ENCODE measurements at places on chromosomes 6 and 20.
A peak's percentile ranks its signal among the peaks of the same experiment; 100 is the strongest.

GRCh38 chr6:122568797-122569221 is 41.4 kb upstream of the PKIB start:
- DNase-seq, result no peak

GRCh38 chr6:19268117-19268516 is 569.1 kb upstream of the ID4 start:
- DNase-seq, result no peak

- DNase-seq, result peak; percentile 80
Measured at GRCh38 chr6:166977621-166978525, 21.3 kb upstream of the CEP43 start.

- no peak for DNase-seq
Measured at GRCh38 chr20:3390759-3391425, 16.6 kb downstream of the DNAAF9 start.

GRCh38 chr6:120200853-120201252 is 851.3 kb upstream of the MAN1A1 start:
- DNase-seq, result no peak

DNA sequence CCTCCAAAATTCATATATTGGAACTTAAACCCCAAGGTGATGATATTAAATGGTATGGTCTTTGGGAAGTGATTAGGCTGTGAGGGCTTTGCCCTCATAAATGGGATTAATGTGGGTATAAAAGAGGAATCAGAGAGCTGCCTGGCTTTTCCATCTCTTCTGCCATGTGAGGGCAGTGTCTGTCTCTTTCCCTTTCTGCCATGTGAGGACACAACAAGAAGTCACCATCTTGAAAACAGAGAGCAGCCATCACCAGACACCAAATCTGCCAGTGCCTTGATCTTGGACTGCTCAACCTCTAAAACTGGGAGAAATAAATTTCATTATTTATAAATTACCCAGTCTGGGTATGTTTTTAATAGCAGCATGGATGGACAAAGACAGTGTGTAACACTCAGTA is 263.0 kb downstream of the PAX1 start:
- no peak for DNase-seq

GRCh38 chr6:106051226-106051625 is 34.9 kb upstream of the PRDM1 start:
- no peak for DNase-seq

DNA sequence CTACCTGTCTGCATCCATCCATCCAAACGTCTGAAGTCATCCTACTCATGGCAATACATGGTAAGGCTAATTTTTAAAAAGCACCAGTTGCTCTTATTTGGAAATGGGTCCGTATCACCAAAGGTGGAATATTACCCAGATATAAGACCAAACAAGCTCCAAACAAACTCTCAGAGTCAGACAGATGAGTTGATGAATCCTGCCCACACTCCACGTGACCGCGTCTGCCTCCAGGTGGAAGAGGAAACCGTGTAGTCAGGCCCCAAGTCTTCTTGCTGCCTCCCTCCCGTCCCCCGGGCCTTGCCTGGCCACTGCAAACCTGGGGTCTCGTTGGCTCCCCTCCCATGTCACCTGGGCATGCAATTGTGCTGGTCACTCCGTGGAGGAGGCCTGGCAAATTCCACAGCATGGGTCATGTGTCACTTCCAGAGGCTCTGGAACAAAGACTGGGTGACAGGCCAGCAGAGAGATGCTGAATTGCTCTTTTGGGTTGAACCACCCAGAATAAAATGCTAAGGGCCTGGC is 31.8 kb downstream of the CTCFL start:
- DNase-seq, result no peak

GRCh38 chr6:24227556-24227955 is 101.5 kb downstream of the NRSN1 start:
- no peak for DNase-seq

- no peak for DNase-seq
Measured at GRCh38 chr20:10626896-10627295, 46.9 kb downstream of the JAG1 start.

DNA sequence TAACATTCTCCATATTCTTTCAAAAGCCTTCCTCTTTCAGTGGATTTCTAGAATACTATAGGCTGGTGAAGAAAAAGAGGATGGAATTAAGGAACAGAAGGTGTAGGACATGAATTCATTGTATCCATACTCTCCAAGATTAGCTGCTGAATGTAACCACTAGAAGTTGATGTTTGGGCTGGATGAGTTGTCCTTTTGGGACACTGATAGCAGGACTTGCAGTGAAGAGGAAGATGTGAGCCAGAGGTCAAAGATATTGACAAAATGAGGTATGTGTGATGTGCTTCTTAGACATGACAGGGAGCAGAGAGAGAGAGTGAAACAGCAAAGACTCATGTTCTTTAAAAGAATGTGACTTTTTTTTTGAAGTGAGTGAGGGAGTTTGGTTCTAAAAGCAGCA is 134.3 kb upstream of the MAN1A1 start:
- DNase-seq, result peak; percentile 31

DNA sequence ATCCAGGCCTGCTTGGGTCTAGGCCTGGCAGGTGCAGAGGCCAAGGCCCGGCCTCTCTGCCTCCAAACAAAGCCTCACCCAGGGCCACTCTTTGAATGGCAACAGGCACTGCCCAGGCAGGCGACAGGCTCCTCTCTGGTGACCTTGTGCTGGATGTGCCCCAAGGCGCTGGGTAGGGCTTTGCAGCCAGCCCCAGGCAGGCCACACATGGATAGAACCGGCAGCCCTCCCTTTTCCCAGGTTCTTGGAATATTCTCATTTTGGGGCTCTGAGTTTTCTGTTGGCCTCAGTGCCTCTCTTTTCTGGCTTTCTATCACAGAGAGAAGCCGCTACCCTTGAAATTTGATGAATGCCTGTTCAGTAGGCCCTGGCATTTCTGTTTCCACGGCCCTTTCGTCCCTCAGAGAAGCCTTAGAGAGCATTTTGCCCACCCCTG is 18.9 kb downstream of the PKIG start:
- no peak for DNase-seq

- DNase-seq, result no peak
Measured at GRCh38 chr6:50868466-50868865, 49.8 kb downstream of the TFAP2B start.

- no peak for DNase-seq
Measured at GRCh38 chr20:34199183-34199582, 42.0 kb upstream of the ASIP start.

DNA sequence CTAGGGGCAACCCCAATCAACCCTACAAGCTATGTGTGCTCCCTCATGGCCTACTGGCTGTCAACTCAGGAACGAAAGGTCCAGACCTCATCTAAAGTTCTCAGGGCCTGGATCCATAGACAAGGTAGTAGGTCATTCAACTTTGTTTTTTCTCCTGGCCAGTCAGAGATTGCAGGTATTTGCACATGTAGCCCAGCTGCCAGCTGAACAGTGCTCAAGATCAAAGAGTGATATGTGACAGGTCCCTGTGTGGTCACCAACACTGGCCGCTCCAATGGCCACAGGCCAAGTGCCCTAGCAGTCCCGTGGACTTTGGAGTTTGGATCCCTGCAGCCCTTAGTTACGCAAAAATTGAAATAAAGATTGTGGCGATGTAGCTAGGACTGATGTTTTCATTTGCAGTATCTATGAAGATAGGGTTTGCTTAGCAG is 60.6 kb upstream of the ATXN1 start:
- DNase-seq, result no peak

GRCh38 chr6:37686111-37686510 is 11.6 kb downstream of the MDGA1 start:
- DNase-seq, result no peak

DNA sequence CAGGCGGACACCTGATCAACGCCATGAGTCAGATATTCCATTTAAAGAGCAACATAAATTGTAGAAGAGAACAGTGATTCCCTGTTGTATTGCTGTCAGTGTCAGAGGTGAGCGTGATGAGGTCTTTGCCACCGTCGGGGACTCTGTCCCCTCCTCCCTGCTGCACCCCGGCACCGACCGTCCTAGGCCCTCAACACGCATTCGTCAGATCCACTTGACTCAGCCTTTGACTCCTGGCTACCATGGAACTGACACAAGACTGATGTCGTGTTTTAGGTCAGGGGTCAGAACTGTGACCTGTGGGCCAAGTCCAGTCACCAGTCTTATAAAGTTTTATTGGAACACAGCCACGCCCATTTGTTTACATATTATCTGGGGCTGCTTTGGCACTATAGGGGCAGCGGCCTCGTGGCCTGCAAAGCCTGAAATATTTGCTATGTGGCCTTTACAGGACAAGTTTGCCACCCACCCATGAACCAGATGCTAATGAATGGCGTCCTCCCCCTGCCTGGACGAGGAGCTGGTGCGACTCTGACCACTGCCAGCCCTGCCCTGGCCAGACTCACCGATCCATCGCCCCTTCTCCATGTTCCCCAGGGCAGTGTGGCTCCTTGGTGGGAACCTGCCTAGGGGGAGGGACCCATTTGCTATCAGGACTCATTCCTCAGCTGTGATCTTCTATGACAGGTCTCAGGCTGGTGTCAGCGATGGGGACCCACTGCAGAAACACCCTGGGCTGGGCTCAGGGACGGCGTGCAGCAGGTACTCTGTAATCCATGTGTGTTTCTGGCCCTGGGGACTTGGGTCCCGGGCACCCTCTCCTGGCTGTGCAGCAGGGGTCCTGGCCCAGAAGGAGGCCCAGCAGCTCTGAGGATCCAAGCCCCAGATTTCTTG is 37.5 kb upstream of the PHACTR3 start:
- no peak for DNase-seq

DNA sequence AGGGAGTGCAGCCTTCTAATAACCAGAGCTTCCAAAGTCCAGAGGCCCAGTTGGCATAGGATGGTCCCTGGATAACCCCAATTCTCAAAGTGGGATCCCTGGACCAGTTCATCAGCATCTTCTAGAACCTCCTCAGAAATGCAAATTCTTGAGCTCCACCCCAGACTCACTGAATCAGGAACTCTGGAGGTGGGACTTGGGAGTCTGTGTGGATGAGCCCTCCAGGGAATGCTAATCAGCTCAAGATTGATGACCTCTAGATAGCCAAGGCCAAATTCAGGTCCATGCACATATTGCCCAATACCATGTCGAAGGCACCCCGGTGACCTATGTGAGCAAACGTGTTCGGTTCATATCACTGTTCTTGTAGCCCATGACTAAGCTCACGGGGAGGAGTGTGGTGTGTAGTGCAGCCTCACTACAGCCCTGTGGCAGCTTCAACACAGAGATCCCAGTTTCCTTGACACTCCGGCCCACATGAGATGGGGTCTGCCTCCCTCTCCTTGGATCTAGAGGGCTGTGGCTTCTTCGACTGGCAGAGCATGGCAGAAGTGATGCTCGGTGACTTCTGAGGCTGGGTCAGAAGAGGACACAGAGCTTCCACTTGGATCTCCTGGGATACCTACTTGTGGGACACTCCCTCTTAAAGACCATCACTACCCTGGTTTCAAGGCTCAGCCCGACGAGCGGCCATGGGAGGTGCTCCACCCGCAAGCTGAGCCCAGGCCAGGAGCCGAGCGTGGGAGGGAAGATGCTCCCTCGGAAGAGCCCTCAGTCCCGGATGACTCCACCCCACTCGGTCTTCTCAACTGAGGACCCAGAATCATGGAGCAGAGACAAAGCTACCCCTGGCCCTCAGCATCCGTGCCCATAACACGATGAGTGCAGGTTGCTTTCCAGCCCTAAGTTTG is 151.1 kb upstream of the CST7 start:
- DNase-seq, result no peak

- no peak for DNase-seq
Measured at GRCh38 chr20:47672166-47672565, 113.1 kb downstream of the SULF2 start.

DNA sequence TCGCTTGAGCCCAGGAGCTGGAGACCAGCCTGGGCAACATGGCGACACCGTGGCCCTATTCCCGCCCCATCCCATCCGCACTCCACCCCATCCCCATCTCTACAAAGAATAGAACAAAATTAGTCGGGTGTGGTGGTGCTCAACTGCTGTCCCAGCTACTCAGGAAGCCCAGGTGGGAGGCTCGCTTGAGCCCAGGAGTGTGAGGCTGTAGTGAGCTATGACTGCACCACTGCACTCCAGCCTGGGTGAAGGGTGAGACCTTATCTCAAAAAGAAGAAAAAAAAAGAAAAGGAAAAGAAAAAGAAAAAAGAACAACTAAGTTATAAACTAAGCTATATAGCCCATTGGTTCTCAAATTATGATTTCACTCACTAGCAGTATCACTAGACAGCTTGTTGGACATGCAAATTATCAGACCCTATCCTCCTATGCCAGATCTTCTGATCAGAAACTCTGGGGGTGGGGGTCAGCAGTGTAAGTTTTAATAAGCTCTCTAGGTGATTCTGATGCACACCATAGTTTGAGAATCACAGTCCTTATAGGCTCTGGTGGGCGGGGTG is 491 bp upstream of the ITCH start:
- DNase-seq, result no peak

- DNase-seq, result no peak
Measured at GRCh38 chr20:46195264-46196036, 77.3 kb downstream of the CD40 start.

GRCh38 chr6:9481292-9482029 is 933.4 kb downstream of the TFAP2A start:
- DNase-seq, result no peak

- DNase-seq, result no peak
Measured at GRCh38 chr6:15950962-15951569, 177.8 kb upstream of the MYLIP start.

- DNase-seq, result peak; percentile 32
Measured at GRCh38 chr6:63923139-63923739, 287.6 kb downstream of the PHF3 start.

DNA sequence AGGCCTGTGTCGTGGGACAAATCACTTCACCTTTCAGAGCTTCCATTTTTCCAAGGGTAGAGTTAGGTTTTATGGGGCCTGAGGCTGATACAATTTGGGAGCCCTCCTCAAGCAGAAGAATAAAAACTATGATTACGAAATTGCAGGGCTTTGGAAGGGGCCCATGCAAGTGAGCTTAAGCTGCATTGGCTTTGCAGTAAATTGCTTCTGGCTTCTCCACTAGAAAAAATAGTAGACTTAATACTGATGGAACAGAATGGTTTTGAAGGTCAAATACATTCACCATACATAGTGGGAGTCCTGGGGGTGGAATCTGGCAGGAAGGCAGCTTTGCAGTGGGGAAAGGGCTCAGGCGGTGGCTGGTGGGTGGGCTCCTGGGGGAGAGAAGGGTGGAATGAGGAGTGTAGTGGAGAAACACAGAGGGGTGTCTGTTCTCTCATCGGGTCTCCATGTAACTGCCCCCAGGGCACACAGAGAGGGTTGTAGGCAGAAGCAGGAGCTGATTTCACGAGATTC is 55.9 kb upstream of the RNF24 start:
- DNase-seq, result no peak

- no peak for DNase-seq
Measured at GRCh38 chr20:9578594-9578993, 64.2 kb downstream of the LAMP5 start.

- peak; percentile 81 for DNase-seq
Measured at GRCh38 chr6:21033575-21034026, 499.3 kb downstream of the CDKAL1 start.

Measured in fibroblast of skin of right biceps (primary cell).